A549 treated with RU486 at 1 μM for 4 hours (cell line): ENCODE measurements at places on chromosomes 6 and 20. TPM values are rescaled to one million over a fixed set of nuclear protein-coding genes. Genes with fewer than 3 reads are reported as not detected.

Gene CRISP3
- total RNA-seq = 0.06 TPM in 1 of 5 replicates, not detected in the others

Gene CALHM4
- not detected in 5 replicates for total RNA-seq

Gene SLC44A4
- total RNA-seq = 0.07 to 0.30 TPM in 2 of 5 replicates, not detected in the others

Gene NRSN2
- total RNA-seq = 54.0 to 68.2 TPM (median 62.2 TPM) in 5 replicates

Gene KIF25
- total RNA-seq = 0.14 TPM in 1 of 5 replicates, not detected in the others

Gene NDUFAF5
- 30.6 to 38.4 TPM (median 37.3 TPM) in 5 replicates for total RNA-seq

Gene MUCL3
- 0.01 to 0.05 TPM (median 0.02 TPM) in 3 of 5 replicates, not detected in the others for total RNA-seq

Gene SLC32A1
- total RNA-seq = 0.09 TPM in 1 of 5 replicates, not detected in the others

Gene SPO11
- not detected in 5 replicates for total RNA-seq

Gene GSTA3
- total RNA-seq = not detected in 5 replicates

Gene RAET1E
- total RNA-seq = 2.0 to 3.2 TPM (median 3.0 TPM) in 5 replicates

Gene FGD2
- not detected in 5 replicates for total RNA-seq
